ENCODE measurements at places on chromosomes 5 and 9. TPM values are rescaled to one million over a fixed set of nuclear protein-coding genes. Genes with fewer than 3 reads are reported as not detected.
A peak's percentile ranks its signal among the peaks of the same experiment; 100 is the strongest.

GRCh38 chr5:179833056-179833708 lies 12.5 kb downstream of the SQSTM1 start:
- H3K27me3 ChIP-seq: no peaks in the 10 kb centered on the region
- peaks cover 16% of the 10 kb centered on the region for H3K4me1 ChIP-seq
- peaks cover 48% of the 10 kb centered on the region for H3K36me3 ChIP-seq
- no peak overlapping the region for H3K4me3 ChIP-seq
- no peak overlapping the region for H3K27ac ChIP-seq
- DNase-seq: no peak

GRCh38 chr5:1746371-1747078 lies 53.1 kb downstream of the MRPL36 start:
- no peaks in the 10 kb centered on the region for H3K4me1 ChIP-seq
- no peak overlapping the region for H3K4me3 ChIP-seq
- H3K27me3 ChIP-seq: peaks cover 9% of the 10 kb centered on the region
- no peak for DNase-seq
- H3K27ac ChIP-seq: no peak overlapping the region
- no peaks in the 10 kb centered on the region for H3K36me3 ChIP-seq

- peaks cover 21% of the 10 kb centered on the region for H3K27me3 ChIP-seq
- no peak overlapping the region for H3K4me3 ChIP-seq
- H3K36me3 ChIP-seq: no peaks in the 10 kb centered on the region
Measured at GRCh38 chr5:97096191-97096590, 46.2 kb downstream of the LIX1 start.

- no peak overlapping the region for H3K27ac ChIP-seq
- no peak overlapping the region for H3K4me3 ChIP-seq
- peaks cover 9% of the 10 kb centered on the region for H3K27me3 ChIP-seq
- H3K36me3 ChIP-seq: no peaks in the 10 kb centered on the region
Measured at GRCh38 chr9:99345942-99346341, 123.9 kb downstream of the SEC61B start.

DNA sequence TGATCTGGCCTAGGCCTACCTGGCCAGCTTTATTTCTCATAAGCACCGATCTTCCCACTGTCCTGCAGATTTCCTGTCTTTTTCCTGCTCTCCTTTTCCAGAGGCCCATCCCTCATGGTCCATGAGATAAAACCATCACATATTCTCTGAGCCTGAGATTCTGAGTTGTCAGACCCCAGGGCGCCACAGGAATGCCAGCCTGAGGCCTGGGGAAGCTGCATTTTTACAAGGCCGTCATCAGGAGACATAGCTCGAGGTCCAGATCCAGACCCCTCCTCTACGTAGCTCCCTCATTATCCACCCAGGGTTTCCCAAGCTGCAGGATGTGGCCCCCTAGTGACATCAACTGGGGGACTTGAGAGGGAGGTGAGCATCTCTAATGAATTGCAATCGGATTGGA lies 204.3 kb downstream of the ATPSCKMT start:
- DNase-seq: no peak
- no peaks in the 10 kb centered on the region for H3K36me3 ChIP-seq
- H3K4me1 ChIP-seq: no peaks in the 10 kb centered on the region
- no peak overlapping the region for H3K4me3 ChIP-seq

- peaks cover 9% of the 10 kb centered on the region for H3K36me3 ChIP-seq
- H3K27me3 ChIP-seq: peaks cover 2% of the 10 kb centered on the region
- H3K4me3 ChIP-seq: peak overlapping the region; percentile 58
- DNase-seq: peak; percentile 71
- H3K4me1 ChIP-seq: peaks cover 69% of the 10 kb centered on the region
- peak overlapping the region; percentile 95 for H3K27ac ChIP-seq
Measured at GRCh38 chr9:124202447-124202971, 55.2 kb upstream of the NEK6 start.

DNA sequence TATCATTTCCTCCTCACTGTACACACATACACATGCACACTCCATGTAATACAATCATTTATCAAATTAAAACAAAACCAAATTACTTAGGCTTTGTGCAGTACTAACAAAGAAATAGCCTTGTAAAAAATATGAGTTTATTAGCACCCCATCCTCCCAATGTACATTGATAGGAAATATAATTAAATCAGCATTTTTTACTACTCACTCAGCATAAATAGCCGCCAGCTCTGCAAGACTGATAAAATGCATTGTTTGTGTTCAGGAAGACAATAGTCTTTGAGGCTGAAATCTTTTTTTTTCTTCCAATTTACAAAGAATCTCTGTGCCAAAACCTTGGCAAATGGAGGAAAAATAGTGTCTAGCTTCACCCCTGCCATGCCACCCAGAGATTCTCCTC lies 497.6 kb upstream of the ADAMTS16 start:
- no peak overlapping the region for H3K4me3 ChIP-seq
- H3K36me3 ChIP-seq: no peaks in the 10 kb centered on the region
- no peak for DNase-seq
- no peaks in the 10 kb centered on the region for H3K4me1 ChIP-seq
- no peaks in the 10 kb centered on the region for H3K27me3 ChIP-seq

- DNase-seq: no peak
- no peak overlapping the region for H3K4me3 ChIP-seq
- no peaks in the 10 kb centered on the region for H3K27me3 ChIP-seq
- no peak overlapping the region for H3K27ac ChIP-seq
- no peaks in the 10 kb centered on the region for H3K4me1 ChIP-seq
Measured at GRCh38 chr5:3899093-3899492, 303.5 kb downstream of the IRX1 start.

GRCh38 chr9:136695435-136695895 lies 8.2 kb upstream of the AGPAT2 start:
- H3K27me3 ChIP-seq: peaks cover 16% of the 10 kb centered on the region
- H3K4me3 ChIP-seq: no peak overlapping the region
- H3K4me1 ChIP-seq: peaks cover 4% of the 10 kb centered on the region
- no peak overlapping the region for H3K27ac ChIP-seq

GRCh38 chr9:71692337-71692736 lies 76.0 kb downstream of the CEMIP2 start:
- peak overlapping the region; percentile 48 for H3K27ac ChIP-seq
- H3K4me1 ChIP-seq: peaks cover 19% of the 10 kb centered on the region
- no peak overlapping the region for H3K4me3 ChIP-seq
- DNase-seq: no peak
- H3K36me3 ChIP-seq: peaks cover 43% of the 10 kb centered on the region

GRCh38 chr5:126814721-126815404 lies 37.9 kb downstream of the LMNB1 start:
- DNase-seq: no peak
- H3K27me3 ChIP-seq: no peaks in the 10 kb centered on the region
- peaks cover 55% of the 10 kb centered on the region for H3K36me3 ChIP-seq
- H3K4me1 ChIP-seq: peaks cover 70% of the 10 kb centered on the region

- no peak for DNase-seq
- no peaks in the 10 kb centered on the region for H3K36me3 ChIP-seq
- peaks cover 17% of the 10 kb centered on the region for H3K4me1 ChIP-seq
- no peak overlapping the region for H3K4me3 ChIP-seq
- H3K27me3 ChIP-seq: peaks cover 21% of the 10 kb centered on the region
Measured at GRCh38 chr9:136784249-136784996, 6.7 kb upstream of the TMEM141 start.

DNA sequence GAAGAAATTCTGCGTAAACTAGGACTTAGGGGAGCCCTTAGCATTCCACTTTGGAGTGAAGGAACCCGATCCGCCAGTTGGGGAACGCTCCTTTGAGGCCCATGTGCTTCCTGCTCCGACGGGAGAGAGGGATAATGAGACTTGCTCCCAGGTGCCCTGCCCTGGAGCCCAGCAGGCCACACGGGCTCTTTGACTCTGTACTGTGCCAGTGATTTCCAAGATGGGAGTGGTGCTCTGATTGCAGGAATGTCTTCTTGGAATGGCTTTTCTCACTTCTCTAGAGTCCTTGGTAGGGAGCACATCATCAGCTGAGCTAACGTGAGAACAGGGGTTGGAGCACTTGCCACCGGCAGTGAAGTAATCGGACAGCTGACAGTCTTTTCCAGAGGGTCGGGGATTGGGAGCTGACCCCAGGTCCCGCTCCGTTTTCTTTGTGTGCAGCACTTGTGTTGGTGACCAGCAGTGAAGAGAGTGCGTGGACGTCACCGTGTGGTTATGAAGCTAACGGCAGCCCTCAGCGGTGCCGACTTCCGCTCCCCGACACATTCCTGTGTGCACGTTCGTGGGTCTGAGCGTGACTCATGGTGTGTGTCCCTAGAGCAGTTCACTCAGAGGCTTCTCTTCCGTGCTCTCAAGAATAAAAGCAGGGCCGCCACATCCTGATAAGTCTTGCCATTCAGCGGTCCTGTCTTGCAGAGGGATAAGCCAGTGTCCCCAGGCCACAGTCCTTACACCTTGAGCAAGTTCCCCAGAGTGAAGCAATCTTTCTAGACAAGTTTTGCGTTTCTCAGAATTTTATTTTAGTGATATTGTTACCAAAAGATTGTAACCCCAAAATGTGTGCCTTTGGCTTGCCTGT lies 25.6 kb downstream of the ABL1 start:
- no peaks in the 10 kb centered on the region for H3K4me1 ChIP-seq
- H3K27ac ChIP-seq: no peak overlapping the region
- no peak overlapping the region for H3K4me3 ChIP-seq
- no peaks in the 10 kb centered on the region for H3K36me3 ChIP-seq
- no peak for DNase-seq
- H3K27me3 ChIP-seq: no peaks in the 10 kb centered on the region

- H3K27me3 ChIP-seq: peaks cover 9% of the 10 kb centered on the region
- no peak overlapping the region for H3K27ac ChIP-seq
- no peaks in the 10 kb centered on the region for H3K36me3 ChIP-seq
- no peak for DNase-seq
- no peak overlapping the region for H3K4me3 ChIP-seq
- H3K4me1 ChIP-seq: no peaks in the 10 kb centered on the region
Measured at GRCh38 chr9:84379740-84380139, 39.2 kb upstream of the SLC28A3 start.

GRCh38 chr5:57956636-57957035 lies 474.0 kb upstream of the ACTBL2 start:
- no peaks in the 10 kb centered on the region for H3K36me3 ChIP-seq
- no peak overlapping the region for H3K27ac ChIP-seq
- no peaks in the 10 kb centered on the region for H3K4me1 ChIP-seq

DNA sequence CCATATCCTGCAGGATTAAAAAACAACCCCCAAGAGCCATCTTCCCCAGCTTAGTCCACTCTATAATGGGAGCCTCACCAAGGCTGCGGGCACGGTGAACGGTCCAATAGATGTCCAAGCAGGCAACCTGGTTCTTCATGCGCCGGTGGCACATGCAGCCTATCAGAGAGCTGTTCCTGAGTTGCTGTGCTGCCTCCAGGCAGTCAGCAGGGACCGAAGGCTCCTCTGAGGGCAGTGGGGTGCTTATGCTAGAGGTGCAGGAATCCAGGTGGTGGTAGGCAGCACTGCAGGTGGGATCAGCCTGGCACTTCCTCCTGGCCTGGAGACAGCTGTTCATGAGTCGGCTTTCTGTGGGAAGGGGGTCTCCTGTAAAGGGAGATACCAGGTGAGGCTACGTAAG lies 10.2 kb downstream of the GFRA3 start:
- no peak overlapping the region for H3K27ac ChIP-seq
- no peak for DNase-seq
- no peaks in the 10 kb centered on the region for H3K36me3 ChIP-seq
- H3K27me3 ChIP-seq: peaks cover 6% of the 10 kb centered on the region
- no peak overlapping the region for H3K4me3 ChIP-seq

FBP2 gene
- total RNA-seq: not detected

All from activated T-helper 1 cell treated with anti-CD3 and anti-CD28 coated beads, Interleukin-12 subunit alpha, Interleukin-12 subunit beta, Interleukin-2, Interleukin-4 antibody, amounts not matched to agents 30 ng/mL and 10 ng/mL and 1 ng/mL, durations not matched to agents 14 hours and 24 hours and 36 hours (primary cell).